Stromal cell of bone marrow (primary cell): ENCODE measurements at places on chromosomes 2 and 18.
A peak's percentile ranks its signal among the peaks of the same experiment; 100 is the strongest.

GRCh38 chr18:33901894-33902512, 322.7 kb downstream of the NOL4 start:
- DNase-seq, result no peak

DNA sequence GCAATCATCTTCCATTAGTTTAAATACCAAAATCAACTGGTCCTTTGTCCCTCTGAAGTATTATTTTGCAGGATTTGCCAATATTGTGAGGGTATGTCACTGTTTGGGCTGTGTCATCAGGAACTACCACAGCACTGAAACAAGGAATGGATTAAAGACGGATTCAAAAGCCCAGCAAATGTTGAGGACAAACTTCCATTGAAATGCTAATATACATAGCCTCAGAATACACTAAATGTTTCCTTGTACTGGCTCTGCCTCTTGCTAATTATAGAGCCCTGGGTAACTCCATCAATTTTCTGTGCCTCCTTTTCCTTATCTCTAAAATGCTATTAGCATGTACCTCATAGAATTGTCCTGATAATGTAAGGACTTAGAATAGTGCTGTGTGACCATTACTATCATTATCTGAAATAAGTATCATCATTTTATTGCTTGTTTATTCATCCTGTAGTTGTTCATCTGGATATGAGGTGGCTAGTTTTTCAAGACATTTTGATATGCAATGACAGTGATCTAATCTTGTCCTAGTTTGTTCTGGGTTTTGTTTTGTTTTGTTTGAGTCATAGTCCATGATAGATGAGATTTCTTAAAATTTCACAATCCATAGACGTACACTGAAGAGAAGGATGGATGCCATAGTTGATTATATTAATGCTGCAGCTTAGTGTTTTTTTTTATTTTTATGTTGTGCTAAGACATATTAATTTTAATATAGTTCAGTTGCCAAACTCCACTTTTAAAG, 333.4 kb upstream of the KCNH7 start:
- no peak for DNase-seq

GRCh38 chr2:124978597-124978996, 953.5 kb downstream of the CNTNAP5 start:
- no peak for DNase-seq

- DNase-seq, result no peak
Observed at GRCh38 chr2:67733517-67733916, 329.3 kb downstream of the C1D start.

- DNase-seq, result peak; percentile 50
Observed at GRCh38 chr2:113138428-113139322, 11.3 kb downstream of the IL1RN start.

DNA sequence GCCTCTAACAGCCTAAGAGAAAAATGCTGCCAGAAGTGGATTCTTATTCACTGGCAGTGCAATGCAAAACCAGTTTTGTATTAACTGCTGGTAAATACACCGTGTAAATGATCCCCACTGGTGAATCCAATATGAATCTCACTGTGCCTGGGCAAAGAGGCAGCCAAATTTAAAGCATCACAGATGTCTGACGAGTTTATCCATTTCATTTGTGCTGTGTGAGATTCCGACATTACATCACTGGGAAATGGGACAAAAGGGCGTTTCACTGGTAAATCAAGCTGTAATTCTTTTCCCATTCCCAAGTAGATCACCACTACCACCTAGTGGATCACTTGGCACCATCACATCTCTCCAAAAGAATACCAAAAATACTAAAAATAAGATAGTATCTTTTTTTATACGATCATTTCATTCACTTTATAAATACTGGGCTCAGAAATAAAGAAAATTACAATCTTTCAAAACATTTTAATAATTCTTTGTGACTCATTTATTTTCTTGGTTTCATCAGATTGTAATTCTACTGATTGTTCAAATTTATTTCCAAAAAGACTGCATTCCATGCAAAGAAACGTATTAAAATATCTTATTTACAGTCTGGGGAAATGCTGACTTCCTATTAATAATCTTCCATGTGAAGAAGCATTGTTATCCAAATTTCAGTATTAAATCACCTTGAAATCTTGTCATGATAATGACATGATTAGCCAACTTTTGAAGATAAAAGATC, 125.6 kb downstream of the GRB14 start:
- DNase-seq, result peak; percentile 54

- no peak for DNase-seq
Observed at GRCh38 chr18:51952844-51953243, 387.2 kb upstream of the DCC start.

- DNase-seq, result no peak
Observed at GRCh38 chr2:29688429-29688828, 233.0 kb downstream of the ALK start.

DNA sequence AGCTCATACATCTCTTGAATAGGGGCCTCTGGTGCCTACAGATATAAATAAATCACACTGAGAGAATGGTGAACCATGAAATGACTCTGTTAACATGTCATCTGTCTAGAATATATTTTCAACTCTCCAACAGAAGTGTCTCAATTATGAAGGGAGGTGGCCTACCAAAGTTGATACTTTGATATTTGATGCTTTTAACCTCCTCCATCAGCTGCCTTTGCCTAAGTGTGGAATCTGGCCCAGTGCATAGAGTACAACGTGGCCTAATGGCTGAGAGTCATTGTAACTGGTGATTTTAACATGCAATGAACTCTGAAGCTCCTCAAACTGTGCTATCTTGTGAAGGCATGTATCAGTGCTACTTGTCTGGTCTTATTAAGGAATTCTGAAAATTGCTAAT, 93.4 kb downstream of the MYO3B start:
- no peak for DNase-seq

DNA sequence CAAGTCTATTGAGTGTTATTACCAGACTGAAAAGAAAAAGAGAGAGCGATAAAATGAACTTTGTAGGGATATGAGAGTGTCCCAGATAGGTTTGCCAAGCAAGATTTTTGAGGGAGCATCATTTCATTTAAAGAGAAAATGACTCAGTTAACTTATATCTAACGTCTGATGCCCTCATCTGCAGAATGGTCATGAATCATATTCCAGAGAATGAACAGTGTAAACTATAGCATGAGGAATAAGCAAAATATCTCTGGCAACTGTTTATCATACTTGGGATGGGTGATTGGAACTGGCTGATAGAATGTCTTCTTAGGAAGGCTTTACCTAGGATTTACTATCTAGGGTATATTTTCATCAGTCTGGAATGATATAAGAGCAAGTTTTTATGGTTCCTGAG, 289.4 kb downstream of the CMPK2 start:
- DNase-seq, result no peak

DNA sequence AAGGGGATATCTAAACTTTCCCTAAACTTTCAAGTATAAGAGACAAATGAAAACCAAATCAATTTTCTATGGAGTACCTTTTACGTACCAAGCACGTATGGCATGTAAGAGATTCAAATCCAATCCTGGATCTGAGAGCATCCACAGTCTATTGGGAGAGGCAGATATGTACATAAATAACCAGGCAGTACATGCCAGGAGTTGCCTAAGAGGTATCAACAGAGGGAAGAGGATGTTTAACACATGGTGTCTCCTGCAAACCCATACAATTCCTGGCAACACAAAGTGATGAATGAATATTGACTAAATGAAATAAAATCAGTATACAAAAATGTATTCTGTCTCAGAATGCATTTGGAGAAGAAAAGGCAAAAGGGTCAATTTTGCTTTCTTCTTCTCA, 116.6 kb downstream of the PIGN start:
- no peak for DNase-seq

GRCh38 chr2:35973132-35973736, 382.3 kb upstream of the CRIM1 start:
- DNase-seq, result no peak

DNA sequence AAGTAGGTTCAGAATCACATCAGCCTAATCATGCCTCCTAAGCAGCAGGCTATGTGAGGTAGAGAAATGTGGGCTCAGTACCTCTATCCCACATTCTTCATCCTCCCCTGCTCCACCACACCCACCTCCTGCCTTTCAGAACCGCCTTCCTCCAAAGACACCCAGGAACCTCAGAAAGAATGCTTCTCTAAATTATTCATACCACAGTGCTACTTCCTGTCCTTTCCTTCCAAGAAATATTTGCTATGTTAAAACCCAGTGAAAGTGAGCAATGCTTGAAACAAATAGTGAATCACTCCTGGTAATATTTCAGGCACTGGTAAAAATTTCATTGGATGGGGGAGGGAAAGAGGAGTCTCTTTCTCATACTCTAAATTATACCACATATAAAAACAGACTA, 24.0 kb upstream of the CREB1 start:
- peak; percentile 80 for DNase-seq

DNA sequence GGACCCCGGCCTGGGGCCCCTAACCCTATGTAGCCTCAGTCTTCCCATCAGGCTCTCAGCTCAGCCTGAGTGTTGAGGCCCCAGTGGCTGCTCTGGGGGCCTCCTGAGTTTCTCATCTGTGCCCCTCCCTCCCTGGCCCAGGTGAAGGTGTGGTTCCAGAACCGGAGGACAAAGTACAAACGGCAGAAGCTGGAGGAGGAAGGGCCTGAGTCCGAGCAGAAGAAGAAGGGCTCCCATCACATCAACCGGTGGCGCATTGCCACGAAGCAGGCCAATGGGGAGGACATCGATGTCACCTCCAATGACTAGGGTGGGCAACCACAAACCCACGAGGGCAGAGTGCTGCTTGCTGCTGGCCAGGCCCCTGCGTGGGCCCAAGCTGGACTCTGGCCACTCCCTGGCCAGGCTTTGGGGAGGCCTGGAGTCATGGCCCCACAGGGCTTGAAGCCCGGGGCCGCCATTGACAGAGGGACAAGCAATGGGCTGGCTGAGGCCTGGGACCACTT, 16.4 kb downstream of the EMX1 start:
- no peak for DNase-seq

- DNase-seq, result no peak
Observed at GRCh38 chr2:240146627-240147278, 6.3 kb upstream of the OTOS start.

GRCh38 chr18:34773961-34774766, 64.1 kb downstream of the DTNA start:
- DNase-seq, result no peak
